ENCODE measurements at places on chromosomes 7 and 10.

GRCh38 chr10:62638062-62638477 lies 166.4 kb upstream of the ADO start:
- no peak for DNase-seq

DNA sequence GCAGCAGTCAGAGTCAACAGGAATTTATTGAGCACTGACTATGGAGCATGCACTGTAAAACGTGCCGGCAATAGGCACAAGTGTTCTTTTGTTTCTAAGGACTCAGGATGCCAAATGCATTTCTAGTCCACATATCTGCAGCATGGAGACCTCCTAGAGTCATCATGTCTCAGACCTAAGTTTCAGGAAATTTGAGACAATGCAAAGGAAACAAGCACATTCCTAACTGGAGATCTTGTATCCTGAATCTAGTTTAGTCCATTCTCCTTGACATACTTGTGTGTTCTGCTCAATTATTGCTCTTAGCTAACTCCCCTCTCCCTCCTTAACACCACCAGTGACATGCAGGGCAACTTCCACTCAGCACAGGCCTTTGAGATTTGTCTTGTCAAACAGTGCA lies 173.2 kb downstream of the ZNF438 start:
- no peak for DNase-seq

- DNase-seq: no peak
Measured at GRCh38 chr7:18536486-18536885, 40.9 kb downstream of the HDAC9 start.

GRCh38 chr7:108290459-108291151 lies 160.4 kb upstream of the LAMB4 start:
- DNase-seq: no peak

DNA sequence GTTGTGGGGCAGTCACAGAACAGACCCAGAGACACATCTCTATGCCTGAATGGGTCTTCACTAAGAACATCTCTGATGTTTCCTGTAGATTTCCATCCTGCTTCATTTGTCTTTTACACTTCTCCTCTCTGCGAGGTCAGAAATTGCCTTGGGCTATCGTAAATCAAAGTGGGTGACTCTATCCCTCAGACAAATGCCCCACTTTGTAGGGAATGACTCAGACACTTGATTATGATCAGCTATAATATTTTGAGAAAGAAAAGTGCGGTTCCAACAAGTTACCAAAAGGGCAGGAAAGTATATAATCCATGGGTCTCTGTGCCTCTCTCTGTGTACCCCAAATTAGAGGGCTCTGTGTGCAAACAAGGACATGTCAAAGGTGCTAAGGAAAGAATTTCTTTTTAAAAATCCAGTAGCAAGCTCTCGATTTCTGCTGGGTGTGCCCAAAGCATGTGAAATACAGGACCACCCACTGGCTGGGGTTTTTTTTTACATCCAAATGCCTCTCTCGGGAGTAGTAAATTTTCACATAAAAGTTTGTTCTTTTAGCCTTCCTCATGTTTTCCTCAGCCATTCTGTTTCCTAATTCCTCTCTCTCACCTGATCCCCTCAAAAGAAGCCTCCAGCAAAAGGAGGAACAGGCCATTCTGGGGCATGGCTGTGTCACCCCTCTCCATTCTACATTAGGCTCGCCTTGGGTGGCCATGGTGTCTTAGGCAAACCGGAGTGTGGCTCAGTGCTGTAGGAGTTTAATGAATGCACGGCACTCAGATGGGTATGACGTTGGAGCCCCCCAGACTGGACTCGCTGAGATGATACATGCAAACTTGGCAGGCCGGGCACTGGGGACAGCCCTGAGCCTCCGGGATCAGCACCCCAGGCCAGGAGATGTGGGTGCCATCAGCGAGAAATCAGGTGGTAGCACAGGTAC lies 6.3 kb upstream of the OPN4 start:
- no peak for DNase-seq

- DNase-seq: no peak
Measured at GRCh38 chr10:123017421-123018165, 8.8 kb downstream of the ACADSB start.

GRCh38 chr10:97708976-97709946 lies 4.3 kb upstream of the MARVELD1 start:
- peak; percentile 75 for DNase-seq

GRCh38 chr10:18312374-18313139 lies 172.3 kb downstream of the CACNB2 start:
- DNase-seq: no peak

- no peak for DNase-seq
Measured at GRCh38 chr10:34824870-34825269, 9.8 kb upstream of the PARD3 start.

DNA sequence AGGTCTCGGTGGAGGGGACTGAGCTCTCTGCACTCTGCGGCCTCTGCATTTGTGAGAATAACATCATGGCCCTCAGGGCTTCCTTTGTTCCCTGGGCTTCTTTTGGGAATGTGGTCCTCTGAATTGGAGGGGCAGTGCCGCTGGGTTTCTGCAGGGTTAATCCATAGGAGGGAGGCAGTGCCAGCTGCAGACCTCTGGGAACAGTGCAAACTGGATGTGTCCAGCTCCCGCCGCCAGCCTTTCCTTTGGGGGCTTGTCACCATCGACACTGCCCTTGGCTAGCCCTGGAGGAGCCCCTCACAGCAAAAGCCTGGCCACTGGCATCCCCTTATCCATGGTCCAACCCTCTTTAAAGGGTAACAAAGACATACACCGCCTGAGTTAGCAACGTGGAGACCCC lies 174.0 kb downstream of the WDR37 start:
- DNase-seq: no peak

DNA sequence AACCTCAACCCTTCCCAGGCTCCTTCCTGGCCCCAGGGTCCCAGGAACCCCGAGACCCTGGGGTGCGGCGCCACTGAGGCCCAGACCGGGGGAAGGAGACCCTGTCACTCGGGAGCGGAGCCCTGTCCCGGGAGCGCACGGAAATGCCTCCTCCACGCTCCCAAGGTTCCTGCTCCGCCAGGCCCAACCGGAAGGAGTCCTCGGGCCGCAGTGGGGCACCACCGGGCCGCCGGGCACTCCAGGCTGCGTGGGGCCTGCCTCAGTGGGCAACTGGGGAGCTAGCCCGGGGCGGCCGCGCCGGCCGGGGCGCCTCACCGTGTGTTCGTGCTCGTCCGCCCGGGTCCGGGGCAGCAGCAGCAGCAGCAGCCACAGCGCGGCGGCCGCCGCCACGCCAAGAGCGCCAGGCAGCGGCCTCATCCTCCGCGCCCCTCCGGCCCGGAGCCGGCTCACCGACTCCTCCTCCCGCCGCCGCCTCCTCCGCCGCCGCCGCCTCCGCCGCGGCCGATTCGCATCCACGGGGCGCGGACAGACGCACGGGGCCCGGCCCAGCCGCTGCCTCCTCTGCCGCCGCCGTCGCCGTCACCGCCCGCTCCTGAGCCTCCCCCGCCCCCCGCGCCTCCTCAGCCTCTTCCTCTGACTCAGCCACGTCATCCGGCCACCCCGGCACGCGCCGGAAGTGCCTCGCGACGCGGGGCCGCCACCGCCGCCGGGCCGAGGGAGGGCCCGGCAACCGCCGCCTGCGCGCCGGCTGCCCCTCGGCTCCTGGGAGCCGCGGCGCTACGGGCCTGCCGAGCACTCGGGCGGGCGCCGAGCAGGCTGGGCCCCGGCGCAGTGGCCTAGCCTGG lies at the start of gene TM9SF3:
Gene TM9SF3 (minus strand): TSS at position 594 of the 845 bp plus-strand sequence. CDS start 177 bp downstream, at position 417.
- peak; percentile 91 for DNase-seq

DNA sequence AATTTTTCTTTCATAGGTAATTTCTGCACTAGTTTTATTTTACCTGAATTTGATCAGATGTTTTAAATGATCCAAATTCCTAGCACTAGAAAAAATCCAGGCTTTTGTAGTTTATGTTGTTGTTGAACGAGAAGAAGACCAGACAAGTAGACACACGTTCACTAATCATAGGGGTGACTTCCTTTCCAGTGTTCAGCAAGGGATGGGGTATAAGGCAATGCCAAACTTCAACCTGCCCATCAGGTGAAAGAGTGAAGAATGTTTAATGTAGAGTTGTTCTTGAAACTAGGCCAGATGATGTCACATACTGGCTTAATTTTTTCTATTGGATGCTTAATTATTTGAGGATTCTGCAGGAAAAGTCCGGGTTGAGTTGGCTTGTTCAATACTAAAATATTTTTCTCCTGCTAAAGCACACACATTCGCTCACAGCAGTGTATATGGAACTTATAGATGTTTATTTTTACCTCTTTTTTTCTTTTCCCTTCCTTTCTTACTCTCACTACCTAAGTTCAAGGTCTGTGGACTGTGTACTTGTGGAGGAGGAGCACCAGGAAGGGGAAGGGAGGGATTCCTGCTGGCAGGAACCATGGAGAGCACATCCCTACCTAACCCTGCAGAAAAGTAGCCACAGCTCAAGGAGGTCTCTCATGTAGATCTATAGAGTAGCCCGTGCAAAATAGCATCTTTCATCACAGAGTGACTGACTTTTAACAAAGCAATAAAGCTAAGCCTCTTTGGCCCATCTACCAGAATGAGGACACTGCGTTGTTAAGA lies 23.1 kb upstream of the AKR1E2 start:
- no peak for DNase-seq

- no peak for DNase-seq
Measured at GRCh38 chr10:91191584-91191919, 28.9 kb upstream of the PCGF5 start.
